ENCODE measurements at places on chromosomes 11 and 22.

DNA sequence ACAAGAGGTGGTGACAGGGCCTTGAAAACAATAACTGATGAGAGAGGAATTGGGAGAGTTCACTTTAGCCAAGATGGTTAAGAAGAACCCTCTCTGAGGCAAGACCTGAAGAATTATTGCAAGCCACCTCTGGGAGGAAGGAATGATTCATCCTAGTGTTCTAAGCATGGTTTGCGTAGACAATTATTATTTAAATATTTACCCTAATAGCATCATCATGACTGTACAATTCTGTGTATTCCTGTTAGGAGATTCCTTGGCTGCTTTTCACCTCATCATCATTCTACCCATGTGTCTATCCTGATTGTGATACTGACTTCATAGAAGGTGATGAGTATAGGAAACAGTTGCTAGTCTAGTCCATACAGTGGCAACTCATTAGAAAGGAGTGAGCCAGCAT lies 264.4 kb downstream of the DDX10 start:
- DNase-seq = no peak

DNA sequence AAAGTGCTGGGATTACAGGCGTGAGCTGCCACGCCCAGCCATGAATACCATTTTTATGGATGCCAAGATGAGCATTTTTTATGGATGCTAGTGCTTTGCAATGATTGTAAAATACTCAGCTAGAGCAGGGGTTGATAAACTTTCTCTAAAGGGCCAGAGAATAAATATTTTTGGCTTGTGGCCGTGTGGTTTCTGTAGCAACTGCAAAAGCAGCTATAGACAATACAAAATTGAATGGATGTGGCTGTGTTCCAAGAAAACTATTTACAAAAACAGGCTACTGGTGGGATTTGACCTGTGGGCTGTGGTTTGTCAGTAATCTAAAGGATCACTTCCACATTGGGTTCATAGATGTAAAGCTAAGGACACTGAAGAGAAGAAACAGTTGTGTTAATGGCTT lies 56.0 kb downstream of the COMMD9 start:
- DNase-seq = no peak

DNA sequence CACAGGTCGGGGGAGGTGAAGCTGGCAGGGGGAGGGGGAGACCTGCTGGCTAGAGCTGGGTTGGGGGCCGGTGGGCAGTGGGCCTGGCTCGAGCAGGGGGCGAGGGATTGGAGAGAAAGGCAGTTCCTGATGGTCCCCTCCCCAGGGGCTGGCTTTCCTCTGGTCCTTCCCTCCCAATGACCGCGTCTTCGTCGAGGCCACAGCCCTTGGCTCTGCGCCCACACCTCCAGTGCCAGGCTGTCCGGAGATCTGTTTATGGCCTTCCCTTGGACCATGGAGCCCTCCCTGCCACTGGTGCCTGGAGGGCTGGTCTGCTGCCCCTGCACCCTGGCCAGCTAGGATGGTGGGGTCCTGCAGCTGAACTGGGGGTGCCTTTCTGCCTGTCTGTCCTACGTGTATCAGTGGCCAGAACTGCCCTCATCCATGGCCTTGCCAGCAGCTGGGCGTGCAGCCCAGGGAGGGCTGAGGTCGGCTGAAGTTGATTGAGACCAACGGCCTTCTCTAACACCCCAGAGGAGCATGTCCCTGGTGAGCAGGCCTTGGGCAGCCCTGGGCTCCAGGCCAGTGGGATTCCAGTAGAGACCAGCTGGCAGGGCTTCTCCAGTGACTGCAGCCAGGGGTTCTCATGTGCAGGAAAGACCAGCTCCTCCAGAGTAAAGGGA lies 12.3 kb downstream of the TANGO2 start:
- no peak for DNase-seq

DNA sequence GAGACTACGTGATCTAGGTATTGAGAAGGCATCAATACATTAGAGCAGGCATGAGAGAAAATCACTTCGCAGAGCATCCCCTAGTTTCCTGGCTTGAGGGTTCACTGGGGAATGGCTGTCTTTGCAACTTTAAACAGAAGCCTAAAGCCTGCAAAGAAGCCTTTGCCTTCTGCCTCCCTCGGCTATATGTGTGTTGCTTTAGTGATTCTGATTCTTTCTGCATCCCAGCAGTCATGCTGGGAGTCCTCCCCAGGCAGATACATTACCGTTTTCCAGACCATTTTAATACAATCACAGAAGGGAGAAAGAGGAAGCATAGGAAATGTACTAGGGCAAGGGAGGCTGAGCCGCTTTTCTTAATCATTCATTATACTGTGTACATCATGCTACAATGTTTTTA lies 773.2 kb upstream of the LRRC4C start:
- no peak for DNase-seq

GRCh38 chr11:125662689-125663088 lies 18.0 kb downstream of the ACRV1 start:
- DNase-seq = no peak

DNA sequence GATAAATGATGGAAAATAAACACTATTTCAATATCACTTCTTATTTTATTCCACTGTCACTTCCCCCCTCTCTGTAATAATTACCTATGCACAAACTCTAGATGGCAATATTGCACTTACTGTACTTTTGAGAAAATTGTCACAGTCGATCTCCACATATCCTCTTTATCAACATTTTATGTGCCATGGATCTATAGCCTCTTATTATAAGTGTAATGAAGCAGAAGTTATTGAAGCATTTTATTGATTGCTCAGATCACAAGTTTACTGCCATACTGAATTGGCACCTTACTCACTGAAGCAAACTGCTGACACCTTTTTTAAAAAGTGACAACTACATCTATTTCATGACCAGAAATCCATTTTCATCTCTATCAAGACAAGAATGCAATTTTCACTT lies 133.4 kb downstream of the DCDC1 start:
- DNase-seq = no peak

DNA sequence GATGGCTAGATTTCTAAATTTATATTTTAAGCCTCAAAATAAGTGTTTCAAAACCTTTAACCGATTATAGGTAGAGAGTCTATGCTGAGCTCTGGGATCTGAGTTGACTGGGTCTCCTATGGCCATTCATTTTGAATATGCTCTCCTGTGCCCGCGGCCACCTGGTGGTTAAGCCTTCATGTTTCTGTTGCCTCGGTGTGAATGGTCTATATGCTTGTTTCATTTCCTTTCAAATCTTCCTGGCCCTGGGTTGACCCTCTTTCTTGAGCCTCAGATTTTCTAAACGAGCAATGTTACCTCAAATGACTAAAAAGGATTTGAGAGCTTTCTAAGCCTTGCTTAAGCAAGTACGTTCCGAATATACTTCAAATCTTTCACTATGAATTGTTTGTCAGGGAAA lies 789.4 kb upstream of the KIRREL3 start:
- peak; percentile 30 for DNase-seq

DNA sequence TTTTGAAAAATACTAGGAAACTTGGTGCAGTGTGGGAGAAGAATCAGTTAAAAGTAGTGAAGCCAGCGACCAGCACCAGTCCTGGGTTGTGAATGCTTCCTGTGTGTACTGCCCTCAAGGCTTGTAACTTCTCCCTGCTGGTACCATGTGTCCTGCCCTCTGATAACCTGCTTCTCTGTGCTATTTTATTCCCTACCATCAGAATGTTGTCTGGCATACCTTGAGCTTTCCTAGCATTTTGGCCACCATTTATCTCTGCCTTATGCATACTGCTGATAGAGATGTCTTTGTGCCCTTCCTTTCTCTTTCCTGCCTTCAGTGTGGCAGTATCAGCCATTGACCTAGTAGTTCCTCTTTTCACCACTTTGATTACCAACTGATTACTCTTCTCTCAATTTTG lies 2.0 kb downstream of the GTF2H1 start:
- no peak for DNase-seq
